HFFc6 (cell line): ENCODE measurements at places on chromosomes 1 and 21. TPM values are rescaled to one million over a fixed set of nuclear protein-coding genes. Genes with fewer than 3 reads are reported as not detected.
A peak's percentile ranks its signal among the peaks of the same experiment; 100 is the strongest.

DNA sequence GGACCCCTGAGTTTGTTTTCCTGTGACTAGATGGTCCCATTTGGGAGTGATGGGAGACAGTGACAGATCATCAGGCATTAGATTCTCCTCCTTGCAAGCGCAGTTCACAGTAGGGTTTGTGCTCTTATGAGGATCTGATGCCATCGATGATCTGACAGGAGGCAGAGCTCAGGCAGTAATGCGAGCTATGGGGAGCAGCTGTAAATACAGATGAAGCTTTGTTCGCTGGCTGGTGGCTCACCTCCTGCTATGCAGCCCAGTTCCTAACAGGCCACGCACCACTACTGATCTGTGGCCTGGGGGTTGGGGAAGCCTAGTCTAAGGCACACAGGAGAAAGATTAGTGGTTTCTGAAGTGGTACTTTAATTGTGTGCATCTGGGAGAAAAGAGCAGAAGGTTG, 7.1 kb upstream of the PLPP3 start:
- H3K4me1 ChIP-seq, result peaks cover 15% of the 10 kb centered on the region
- no peak overlapping the region for H3K27ac ChIP-seq
- DNase-seq, result no peak
- 0 out of 2 replicates have a peak, but pooled peaks cover 1% of the 10 kb centered on the region for H3K27me3 ChIP-seq
- H3K36me3 ChIP-seq, result no peaks in the 10 kb centered on the region

DNA sequence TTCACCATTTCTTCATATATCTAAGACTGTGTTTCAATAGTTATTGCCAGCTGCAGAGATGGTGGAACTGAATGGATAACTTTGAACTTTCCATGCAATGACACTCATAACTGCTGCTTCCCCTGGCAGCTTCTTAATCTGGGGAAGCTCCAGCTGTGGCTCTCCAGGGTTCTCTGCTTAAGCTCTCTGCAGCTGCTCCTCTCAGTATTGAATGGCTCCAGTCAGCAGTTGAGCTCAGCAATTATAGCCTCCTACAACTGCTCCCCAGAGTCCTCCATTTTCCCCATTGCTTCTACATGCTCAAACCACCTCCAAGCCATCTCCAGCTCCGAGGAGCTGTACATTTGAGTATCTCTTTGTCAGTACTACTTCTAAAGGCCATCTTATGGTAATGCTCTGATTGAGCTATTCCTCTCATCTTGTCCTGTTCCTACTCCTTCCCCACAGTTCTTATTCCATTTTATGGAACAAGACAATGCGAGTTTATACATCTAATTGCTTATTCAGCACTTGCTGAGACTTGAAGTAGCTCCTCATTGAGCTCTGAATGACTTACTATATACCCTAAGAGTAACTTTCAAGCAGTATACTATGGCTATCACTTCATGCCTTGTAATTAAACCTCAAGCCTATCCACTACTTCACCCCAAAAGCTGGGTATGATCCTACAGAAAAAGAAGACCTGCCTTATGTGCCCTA, 362.4 kb downstream of the NEGR1 start:
- DNase-seq, result no peak
- H3K27me3 ChIP-seq, result no peaks in the 10 kb centered on the region
- H3K27ac ChIP-seq, result no peak overlapping the region
- peaks cover 5% of the 10 kb centered on the region for H3K36me3 ChIP-seq
- no peak overlapping the region for H3K4me3 ChIP-seq

DNA sequence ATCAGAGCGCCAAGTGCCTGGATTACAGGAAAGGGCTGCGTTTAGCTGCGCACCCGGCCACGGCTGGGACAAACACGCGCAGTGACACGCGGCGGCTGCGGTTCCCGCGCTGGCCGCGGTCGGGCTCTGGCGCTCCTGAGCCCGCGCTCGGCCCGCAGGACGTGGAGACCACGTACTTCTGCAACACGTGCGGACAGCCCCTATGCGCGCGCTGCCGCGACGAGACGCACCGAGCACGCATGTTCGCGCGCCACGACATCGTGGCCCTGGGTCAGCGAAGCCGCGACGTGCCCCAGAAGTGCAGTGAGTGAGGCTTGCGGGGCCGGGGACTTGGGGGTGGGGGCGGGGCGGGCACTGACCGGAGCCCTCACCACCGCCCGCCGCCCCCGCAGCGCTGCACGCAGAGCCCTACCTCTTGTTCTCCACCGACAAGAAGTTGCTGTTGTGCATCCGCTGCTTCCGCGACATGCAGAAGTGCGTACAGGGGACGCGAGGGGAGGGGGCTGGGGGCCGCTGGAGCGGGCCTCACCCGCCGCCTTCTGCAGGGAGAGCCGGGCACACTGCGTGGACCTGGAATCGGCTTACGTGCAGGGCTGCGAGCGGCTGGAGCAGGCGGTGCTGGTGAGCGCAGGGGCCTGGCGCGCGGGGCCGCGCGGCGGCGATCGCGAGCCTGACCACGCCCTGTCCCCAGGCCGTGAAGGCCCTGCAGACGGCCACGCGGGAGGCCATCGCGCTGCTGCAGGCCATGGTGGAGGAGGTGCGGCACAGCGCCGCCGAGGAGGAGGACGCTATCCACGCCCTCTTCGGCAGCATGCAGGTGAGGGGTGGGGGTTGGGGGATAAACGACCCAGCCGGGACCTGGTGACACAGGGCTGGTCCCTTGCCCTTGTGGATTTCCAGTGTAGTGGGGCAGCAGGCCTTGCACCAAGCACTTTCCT, 3.1 kb downstream of the RNF207 start:
- peak; percentile 23 for DNase-seq
- H3K27me3 ChIP-seq, result peaks cover 1% of the 10 kb centered on the region; the same call in 1 of the 2 replicates
- H3K4me1 ChIP-seq, result no peaks in the 10 kb centered on the region
- H3K27ac ChIP-seq, result no peak overlapping the region
- H3K4me3 ChIP-seq, result no peak overlapping the region

- H3K4me3 ChIP-seq, result no peak overlapping the region
- no peaks in the 10 kb centered on the region for H3K4me1 ChIP-seq
- H3K27ac ChIP-seq, result no peak overlapping the region
Measured at GRCh38 chr1:224761245-224761644, 145.1 kb downstream of the CNIH3 start.

DNA sequence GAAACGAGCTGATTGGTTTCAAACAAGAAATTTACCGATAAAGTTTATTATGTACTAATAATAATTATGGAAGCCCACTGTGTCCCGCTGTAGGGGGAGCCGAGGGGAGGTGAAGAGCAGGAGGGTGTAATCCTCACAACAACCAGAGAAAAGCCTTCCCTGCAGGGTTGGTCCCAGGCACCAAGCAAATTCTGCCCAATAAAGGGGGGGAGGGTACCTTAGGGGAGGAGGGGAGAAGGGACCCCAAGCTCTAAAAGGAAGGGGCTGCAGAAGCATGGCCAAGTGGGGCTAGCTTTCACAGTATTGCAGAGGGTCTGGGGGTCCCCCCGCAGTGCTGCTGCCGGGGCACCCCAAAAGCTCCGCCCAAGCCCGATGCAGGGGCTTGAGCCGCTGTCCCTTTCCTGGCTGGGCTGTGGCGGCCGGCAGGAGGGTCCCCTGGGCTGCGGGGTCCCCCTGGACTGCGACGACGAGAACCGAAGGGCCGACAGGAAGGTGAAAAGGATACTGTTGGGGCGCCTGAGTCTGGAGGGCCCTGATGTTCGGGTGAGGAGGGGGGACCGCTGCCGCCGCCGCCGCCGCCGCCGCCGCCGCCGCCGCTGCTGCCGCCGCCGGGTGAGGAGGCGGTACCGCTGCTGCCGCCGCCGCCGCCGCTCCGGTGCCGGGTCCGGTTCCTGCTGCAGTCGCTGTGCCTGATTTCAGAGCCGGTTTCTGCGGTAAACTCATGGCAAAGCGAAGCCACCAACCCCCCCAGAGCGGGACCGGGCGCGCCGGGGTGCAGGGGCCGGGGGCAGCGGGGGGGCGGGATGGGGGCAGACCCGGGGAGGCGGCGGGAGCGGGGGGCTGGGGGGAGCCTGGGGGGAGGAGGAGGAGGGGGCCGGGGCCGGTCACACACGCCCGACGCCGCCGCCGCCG, 771 bp downstream of the EIF4G3 start:
- peaks cover 34% of the 10 kb centered on the region for H3K4me1 ChIP-seq
- peaks cover 24% of the 10 kb centered on the region for H3K36me3 ChIP-seq
- H3K27ac ChIP-seq, result peak overlapping the region; percentile 80
- no peaks in the 10 kb centered on the region for H3K27me3 ChIP-seq

- no peak for DNase-seq
- H3K36me3 ChIP-seq, result no peaks in the 10 kb centered on the region
- H3K27ac ChIP-seq, result no peak overlapping the region
- H3K4me1 ChIP-seq, result peaks cover 26% of the 10 kb centered on the region
Measured at GRCh38 chr1:192443616-192444015, 126.8 kb downstream of the RGS21 start.

- H3K36me3 ChIP-seq, result no peaks in the 10 kb centered on the region
- no peak for DNase-seq
- no peak within 1 kb of the TSS for H3K4me3 ChIP-seq
- no peaks in the 10 kb centered on the region for H3K4me1 ChIP-seq
Measured at GRCh38 chr1:248597589-248597988, at the start of gene OR2T10. Gene OR2T10 (minus strand): TSS chr1:248597700. CDS start chr1:248593768, 3,932 bp downstream.

- H3K4me3 ChIP-seq, result no peak overlapping the region
- H3K27me3 ChIP-seq, result peaks cover 11% of the 10 kb centered on the region
- peaks cover 23% of the 10 kb centered on the region for H3K4me1 ChIP-seq
- no peak overlapping the region for H3K27ac ChIP-seq
- H3K36me3 ChIP-seq, result no peaks in the 10 kb centered on the region
- DNase-seq, result peak; percentile 64
Measured at GRCh38 chr1:40848530-40849189, 13.5 kb downstream of the CITED4 start.

Gene ANKRD35
- 1.1 to 2.0 TPM (median 1.9 TPM) in 3 replicates for total RNA-seq

Gene MYOCOS
- not detected in 2 replicates for total RNA-seq

GRCh38 chr21:15436031-15436430, 293.8 kb upstream of the USP25 start:
- no peaks in the 10 kb centered on the region for H3K36me3 ChIP-seq
- no peaks in the 10 kb centered on the region for H3K27me3 ChIP-seq
- DNase-seq, result no peak
- H3K4me3 ChIP-seq, result no peak overlapping the region
- H3K27ac ChIP-seq, result no peak overlapping the region

DNA sequence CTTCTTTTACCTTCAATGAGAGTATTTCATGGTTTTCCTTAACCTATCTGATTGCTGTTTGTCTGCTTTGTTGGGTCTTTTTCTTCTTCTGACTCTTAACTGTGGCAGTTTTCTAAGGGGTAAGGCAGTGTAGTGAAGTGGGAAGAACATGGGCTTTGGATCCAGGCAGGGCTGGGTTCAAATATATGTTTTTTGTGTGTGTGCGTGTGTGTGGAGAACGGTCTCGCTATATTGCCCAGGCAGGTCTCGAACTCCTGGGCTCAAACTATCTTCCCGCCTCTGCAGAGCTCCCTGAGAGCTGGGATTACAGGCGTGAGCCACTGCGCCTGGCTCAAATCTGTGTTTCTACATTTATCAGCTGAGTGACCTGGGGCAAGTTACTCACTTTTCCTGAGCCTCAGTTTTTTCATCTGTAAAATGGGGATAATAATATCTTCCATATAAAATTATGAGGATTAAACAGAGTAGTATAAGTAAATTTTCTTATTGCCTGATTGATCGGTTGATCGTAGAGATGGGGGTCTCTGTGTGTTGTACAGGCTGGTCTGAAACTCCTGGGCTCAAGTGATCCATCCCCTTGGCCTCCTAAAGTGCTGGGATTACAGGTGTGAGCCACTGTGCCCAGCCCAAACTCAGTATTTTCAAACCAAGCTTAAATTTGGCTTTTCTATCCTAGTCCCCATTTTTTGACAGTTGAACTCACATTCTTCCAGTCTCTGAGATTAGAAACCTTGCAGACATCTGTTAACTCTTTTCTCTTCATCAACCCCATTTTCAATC, 36.0 kb upstream of the MACF1 start:
- DNase-seq, result no peak
- H3K36me3 ChIP-seq, result 0 out of 2 replicates have a peak, but pooled peaks cover 4% of the 10 kb centered on the region
- H3K4me1 ChIP-seq, result peaks cover 74% of the 10 kb centered on the region
- H3K27ac ChIP-seq, result peak overlapping the region; percentile 51
